Foreskin keratinocyte (primary cell): ENCODE measurements at places on chromosomes 1 and 21. TPM values are rescaled to one million over a fixed set of nuclear protein-coding genes. Genes with fewer than 3 reads are reported as not detected.

FOXO6 gene
- 0.07 TPM in 1 of 2 replicates, not detected in the other for total RNA-seq

GRCh38 chr1:17081439-17081838 is 27.6 kb upstream of the SDHB start:
- DNase-seq, result no peak

GRCh38 chr1:151739590-151740355 is 18.5 kb downstream of the RIIAD1 start:
- DNase-seq, result peak; percentile 60

GRCh38 chr1:229224308-229224707 is 46.6 kb upstream of the RAB4A start:
- DNase-seq, result no peak
